ENCODE measurements at places on chromosomes 16 and 17. TPM values are rescaled to one million over a fixed set of nuclear protein-coding genes. Genes with fewer than 3 reads are reported as not detected.

LRRC46 gene
- total RNA-seq, result 0.21 TPM

CCL3 gene
- total RNA-seq, result 1.5 TPM

DNA sequence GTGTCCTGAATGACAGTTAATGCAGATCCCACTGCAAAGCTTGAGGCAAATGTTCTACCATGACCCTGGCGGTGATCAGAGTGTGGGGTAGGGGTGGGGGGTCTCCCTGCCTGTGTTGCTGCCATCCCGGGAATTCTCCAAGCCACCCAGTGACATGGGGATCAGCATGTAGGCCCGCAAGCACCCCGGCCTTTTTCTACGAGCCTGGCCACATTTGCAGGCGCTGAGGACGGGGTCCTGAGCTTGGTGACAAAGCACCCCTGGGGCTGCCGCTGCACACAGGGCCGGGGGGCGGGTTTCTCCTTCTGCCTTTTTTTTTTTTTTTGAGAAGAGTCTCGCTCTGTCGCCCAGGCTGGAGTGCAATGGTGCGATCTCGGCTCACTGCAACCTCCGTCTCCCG, 35.8 kb downstream of the SLC7A5 start:
- no peak for DNase-seq

GFER gene
- total RNA-seq, result 19.9 TPM

OTOP2 gene
- not detected for total RNA-seq

CMTM3 gene
- 19.0 TPM for total RNA-seq

DNA sequence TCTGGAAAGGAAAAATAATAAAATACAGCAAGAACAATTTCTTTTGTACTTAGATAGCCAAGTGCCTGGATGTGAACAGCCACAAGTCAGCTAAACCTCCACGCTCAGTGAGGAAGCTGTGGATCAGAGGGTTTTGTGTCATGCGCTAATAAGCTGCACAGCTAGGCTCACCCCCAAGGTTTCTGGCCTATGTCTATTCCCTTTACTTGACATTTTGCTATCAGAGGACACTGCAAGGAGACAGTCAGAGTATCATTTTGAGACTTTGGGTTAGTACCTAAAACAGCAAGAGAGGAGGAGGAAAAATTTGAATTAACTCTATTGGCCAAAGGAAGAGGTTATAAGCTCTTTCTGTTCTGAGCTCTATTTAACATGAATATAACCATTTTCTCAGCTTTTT, 139.3 kb downstream of the KCNJ2 start:
- DNase-seq, result no peak

GRCh38 chr16:81549547-81550431, 105.2 kb downstream of the CMIP start:
- no peak for DNase-seq

ABCC12 gene
- total RNA-seq, result 0.05 TPM

DNA sequence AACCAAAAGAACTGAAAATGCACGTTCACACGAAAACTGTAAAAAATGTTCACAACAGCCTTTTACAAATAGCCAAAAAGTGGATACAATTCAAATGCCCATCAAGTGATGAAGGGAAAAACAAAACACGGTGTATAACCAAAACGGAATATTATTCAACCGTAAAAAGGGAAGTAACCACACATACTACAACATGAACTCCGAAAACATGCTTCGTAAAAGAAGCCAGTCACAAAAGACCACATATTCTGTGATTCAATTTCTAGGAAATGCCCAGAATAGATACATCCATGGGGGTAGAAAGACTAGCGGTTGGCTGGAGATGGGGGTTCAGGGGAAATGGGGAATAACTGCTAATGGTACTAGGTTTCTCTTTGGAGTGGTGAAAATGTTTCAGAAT, 81.5 kb upstream of the TRAP1 start:
- DNase-seq, result no peak

ZNF629 gene
- 24.3 TPM for total RNA-seq

- no peak for DNase-seq
Observed at GRCh38 chr17:35185849-35186248, 8.3 kb downstream of the SLC35G3 start.

DNA sequence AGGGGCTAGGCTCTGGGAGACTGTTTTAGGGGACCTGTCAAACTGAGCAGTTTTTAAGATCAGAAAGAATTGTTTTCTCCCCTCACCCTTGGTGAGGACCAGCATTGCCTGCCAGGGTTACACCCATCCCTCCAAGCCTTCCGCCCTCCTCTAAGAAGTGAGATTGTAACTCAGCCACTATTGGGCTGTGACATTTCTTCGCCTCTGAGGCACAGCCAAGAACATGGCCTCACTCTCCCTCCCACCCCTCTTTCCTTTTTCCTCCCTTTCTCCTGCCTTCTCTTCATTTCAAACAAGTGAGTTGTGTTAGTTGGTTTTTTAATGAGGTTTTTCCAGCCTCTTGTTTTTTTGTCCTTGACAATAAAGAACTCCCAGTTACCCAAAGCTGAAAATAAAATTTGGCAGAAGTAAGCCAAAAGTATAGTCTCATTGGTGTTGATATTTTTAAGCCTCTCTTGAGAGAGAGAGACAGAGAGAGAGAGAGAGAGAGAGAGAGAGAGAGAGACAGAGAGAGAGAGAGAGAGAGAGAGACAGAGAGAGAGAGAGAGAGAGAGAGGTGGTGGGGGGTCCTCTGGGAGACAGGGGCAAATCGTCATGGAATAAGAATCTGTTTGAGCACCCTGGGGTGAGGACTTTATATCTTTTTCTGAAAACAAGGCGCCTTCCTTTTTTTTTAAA, 77.2 kb upstream of the TBX2 start:
- no peak for DNase-seq

DNA sequence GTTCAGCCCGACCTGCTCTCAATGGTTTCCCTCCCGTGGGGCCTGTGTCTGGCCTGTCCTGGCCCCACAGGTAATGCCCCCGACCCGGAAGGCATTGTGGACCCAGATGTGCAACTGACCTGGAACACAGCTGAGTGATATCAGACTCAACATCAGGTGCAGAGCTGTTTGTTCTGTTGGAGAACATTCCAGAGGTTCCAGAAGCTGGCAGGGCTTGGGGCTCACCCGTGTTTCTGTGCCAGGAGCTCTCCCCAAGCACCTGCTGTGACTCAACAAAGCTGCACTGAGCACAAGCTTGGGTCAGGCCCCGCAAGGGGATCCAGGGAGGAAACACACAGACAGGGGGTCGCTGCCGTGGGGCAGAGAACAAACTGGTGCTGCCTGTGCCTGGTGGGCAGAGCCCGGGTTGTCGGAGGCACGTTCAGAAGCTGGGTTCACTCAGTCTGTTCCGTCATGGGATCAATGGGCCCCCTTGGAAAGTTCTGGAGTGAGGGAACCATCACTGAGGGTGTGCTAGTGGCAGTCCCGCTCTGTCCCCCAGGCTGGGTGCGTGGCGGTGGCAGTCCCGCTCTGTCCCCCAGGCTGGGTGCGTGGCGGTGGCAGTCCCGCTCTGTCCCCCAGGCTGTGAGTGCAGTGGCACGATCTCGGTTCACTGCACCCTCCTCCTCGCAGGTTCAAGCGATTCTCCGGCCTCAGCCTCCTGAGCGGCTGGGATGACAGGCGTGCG, 22.1 kb downstream of the HS3ST6 start:
- no peak for DNase-seq

DNA sequence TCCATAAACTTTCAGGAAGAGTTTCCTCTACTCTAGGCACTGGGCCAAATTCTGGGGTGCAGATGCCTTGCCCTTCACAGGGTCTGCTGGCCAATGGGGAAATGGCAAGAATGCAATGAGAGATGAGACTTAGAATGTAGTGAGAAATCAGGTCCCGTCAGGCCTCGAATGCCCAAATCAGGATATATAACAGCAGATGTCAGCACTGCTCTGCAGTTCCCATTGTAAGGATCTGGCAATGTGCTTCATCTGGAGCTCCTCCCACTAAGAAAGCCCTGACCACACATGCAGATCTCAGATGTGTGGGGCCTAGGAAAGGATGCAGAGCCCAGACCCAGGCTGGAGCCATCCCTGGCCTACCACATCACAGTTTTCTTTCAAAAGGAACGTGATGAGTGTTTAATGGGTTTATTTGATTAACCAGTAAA, 13.9 kb upstream of the LPCAT2 start:
- peak; percentile 86 for DNase-seq

GRCh38 chr16:17106243-17106791, 364.4 kb downstream of the XYLT1 start:
- no peak for DNase-seq

DNA sequence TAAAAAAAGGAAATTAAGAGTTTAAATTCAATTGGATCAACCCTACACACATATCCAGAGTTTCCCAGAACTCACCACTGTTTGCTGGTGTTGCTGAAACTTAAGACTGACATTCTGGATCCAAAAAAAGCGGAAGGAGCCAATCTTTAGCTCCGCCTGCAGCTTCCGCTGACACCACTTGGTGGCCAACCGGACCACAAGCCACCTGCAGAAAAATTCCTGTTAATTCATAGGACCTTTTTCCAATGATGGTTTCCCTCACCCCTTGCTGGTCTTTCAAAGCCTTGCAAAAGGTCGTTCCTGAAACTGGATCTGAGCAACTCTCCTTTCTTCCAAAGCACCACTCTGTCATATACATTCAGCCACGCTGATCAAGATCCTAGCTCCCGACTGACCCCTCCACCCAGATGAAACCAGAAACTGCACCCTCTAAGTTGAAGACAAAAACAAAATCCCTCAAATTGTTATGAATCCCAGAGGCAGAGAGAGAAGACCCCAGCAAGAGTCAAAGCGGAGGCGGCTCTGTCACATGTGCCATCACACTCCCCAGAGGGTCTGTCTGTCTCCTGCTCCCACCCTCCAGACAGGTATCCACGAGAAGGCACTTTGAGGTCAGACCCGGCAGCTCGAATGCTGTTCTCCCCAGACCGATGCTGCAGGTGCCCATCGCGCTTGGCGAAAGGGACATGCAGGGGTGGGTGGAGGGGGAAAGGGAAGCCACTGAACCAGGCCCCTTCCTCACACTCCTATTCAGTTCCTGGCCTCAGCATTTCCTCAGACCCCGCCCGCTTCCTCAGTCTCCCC, 773 bp downstream of the BLTP2 start:
- DNase-seq, result peak; percentile 70

DNA sequence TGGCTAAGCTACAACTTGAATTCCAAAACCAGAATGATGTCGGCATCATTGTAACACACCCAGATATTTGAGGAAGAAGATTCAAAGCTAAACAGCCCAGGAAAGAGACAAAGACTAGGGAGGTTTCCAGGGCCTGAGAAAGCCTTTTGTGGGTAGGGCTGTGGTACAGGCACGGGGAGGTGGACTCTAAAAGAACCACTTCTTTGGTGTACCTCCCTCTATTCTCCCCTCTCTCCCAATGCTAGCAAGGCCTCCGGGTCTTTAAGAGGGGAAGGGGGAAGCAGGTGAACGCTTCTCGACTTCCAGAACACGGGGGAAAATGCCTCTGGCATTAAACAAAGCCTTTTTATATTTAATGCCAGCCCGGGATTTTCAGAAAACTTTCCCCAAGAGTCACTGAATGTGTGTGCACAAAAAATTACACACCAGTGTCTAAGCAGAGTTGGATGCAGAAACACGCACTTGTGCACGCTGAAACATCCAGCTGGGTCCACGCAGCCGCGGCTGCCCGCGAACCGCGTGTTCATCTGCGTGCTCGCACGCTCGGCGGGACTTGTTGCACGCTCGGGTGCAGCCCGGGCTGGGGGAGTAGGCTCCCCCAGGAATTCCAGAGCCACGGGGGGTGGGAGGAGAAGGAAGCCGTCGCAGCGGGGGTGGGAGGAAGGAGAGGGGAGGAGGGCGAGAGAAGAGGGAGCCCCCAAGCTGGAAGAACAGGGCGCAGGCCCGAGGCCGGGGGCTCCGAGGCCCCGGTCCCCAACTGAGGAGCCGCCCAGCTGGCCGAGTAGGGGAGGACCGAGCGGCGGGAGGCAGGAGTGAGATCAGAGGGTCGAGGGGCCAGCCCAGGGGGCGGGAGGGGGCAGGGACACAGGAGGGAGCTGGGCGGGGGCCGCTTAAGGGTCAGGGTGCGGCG, 20.1 kb upstream of the ZNF423 start:
- no peak for DNase-seq

DNA sequence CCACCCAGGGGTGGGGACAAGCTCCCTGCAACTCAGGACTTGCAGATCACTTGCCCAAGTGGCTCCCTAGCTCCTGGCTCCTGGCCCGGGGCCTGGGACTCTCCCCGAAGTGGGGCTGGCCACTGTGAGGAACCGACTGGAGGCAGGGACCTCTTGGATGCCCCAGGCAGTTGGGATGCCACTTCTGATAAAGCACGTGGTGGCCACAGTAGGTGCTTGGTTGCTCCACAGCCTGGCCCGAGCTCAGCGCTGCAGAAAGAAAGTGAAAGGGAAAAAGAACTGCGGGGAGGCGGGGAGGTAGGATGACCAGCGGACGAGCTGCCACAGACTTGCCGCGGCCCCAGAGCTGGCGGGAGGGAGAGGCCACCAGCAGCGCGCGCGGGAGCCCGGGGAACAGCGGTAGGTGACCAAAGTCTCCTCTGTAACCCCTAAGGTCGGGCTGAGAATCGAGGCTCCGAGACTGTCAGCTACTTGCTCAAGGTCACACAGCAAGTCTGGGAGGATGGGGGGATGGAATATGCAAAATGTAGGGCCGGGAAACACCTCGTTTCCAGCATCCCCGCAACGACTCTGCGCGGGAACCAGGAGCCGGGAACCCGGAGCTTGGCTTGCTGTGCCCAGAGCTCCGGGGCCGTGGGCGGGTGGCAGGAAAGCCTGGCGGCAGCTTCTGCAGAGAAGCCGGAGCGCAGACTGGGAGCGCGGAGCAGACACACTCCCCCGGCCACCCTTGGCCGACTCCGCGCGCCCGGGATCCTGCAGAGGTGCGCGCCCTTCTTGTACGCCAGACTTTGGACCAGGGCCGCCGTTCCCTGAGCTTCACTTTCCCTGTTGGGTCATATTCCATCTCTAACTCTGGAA, 1.9 kb downstream of the CIITA start:
- no peak for DNase-seq

DNA sequence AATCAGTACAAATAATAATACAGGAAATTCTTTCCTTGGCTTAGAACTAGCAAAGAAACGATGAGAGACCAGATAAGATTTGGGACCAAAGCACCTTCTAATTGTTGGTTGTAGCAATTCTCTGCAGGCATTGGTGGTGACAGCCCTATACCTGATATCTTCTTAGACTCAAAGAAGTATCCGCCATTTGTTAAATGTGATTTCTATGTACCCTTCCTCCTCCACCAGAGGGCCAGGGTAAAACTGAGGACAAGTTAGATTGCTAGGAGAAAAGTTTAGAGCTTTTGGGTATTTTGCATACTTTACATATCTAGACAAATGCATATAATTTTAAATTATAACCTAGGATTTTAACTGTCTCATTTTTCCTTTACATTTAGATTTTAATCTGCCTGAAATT, 304.3 kb downstream of the HS3ST4 start:
- DNase-seq, result no peak

CDH15 gene
- total RNA-seq, result 418 TPM
